ENCODE measurements at places on chromosomes 3 and 15.
A peak's percentile ranks its signal among the peaks of the same experiment; 100 is the strongest.

- DNase-seq = no peak
Measured at GRCh38 chr15:49232236-49232806, 62.3 kb downstream of the GALK2 start.

- no peak for DNase-seq
Measured at GRCh38 chr3:12522721-12523120, 22.6 kb downstream of the MKRN2OS start.

DNA sequence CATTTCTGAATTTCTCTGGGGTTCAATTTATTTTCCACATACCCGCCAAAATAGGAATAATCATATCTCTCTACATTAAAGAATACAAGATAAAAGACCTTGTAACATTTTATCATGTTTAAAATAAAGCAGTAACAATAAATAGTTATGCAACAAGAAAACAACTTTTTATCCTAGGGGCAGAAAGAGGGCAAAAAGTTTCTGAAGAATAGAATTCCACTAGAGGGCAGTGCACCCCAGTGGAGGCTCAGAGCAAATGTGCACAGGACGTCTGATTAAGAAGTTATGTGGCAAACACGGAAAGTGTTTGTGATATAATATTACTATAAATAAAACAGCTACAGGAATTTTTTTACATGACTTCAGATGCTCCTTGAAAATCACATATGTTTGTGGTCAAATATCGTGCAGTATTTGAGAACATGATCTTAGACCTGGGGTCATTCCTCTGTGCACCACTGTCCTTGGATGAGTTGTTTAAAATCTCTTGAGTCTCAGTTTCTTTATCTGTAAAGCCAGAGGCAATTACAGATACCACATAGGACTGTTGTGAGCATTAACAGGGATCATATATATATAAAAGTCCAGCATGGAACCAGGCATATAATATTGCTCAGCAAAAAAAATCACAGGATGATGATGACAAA lies 13.2 kb upstream of the PIK3R4 start:
- peak; percentile 43 for DNase-seq

GRCh38 chr3:30628901-30629590 lies 22.6 kb downstream of the TGFBR2 start:
- no peak for DNase-seq

DNA sequence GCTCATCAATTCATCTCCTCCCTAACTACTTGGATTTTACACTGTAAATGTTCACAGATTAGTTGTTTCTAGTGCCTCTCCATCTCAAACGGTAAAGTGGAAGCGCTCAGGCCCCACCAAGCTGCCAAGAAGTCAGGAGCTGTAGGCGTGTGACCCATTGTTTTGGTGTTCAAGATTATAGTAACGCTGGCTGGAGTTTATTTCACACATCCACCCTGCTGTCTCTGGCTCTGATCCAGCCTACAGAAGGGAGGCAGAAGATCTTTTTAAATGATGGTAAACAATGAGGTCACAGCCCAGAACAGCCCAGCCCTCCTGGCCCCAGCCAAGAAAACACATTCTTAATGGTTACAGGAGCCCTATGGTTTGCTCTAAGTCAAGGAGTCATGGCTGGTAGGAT lies 25.7 kb upstream of the GALNT15 start:
- no peak for DNase-seq

GRCh38 chr15:68431792-68432401 lies at the start of gene ITGA11:
ITGA11 (minus strand) TSS chr15:68432163; CDS start chr15:68432066, 97 bp downstream.
- DNase-seq = peak; percentile 6

DNA sequence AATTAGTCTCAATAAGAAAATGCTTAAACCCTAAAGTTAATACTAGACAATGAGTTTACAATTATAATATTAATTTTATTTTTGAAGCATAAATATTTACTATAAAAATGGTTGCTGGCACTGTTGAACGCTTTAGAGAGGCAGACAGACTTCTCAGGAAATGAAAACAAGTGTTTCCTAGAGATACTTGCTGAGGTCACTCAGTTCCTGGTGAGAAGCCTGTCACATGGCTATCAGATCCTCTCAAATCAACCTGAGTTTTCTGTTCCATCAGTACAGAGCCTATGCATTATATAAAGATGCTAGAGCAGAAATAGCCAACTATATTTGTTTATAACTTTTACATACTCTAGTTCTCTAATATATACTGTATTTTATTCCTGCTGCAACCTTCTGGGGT lies 109.2 kb downstream of the MYO5A start:
- DNase-seq = no peak

DNA sequence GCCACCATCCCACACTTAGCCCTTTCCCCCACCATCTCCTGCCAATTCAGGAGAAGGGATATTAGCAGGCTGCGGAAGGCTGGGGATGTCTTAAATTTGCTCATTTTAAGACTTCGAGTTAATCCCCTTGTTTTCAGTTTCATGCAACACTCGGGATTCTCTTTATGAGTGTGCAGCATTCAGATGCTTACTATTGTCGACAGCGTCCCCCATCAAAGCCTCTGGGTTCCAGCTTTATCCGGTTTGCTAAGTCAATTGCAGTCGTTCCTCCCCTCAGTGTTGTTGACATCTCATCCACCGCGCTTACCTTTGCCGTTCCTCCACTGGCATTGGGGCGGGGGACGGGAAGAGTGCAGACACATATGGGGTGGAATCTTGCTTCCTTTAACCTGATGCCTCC lies 220.2 kb downstream of the VPS13C start:
- no peak for DNase-seq

GRCh38 chr3:124091716-124092115 lies 99.8 kb upstream of the ROPN1 start:
- no peak for DNase-seq

DNA sequence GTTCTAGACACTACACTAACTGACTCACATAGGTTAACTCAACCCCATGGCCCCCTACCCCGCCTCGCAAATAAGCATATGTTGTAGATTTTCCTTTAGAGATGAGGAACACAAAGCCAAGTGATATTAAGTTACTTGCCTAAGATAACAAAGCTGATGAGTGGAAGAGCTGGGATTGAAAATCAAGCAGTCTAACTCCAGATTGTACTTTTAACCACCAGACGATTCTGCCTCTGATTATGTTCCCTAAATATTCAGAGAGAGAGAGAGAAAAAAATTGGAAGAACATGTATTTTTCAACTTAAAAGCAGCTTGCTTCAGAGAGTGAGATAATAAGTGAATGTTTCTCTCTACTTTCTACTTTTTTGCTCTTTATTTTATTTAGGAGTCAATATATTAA lies 66.9 kb upstream of the THBS1 start:
- no peak for DNase-seq

DNA sequence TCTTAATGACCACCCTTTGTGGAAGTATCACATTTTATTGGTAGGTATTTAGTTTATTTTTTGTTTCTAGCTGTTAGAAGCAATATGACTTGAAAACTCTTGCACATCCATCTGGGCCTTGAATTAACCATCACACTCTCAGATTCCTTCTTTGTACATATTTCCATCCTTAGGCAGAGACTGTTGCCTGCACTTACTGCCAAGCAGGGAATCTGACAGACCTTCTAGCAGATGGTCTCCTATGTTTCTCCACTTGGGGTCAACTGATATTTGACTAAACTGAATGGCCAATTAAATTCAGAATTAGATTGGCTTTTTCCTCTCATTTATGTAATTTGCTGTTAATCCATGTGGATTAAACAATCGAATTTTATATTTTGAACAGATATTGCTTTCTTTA lies 324.9 kb upstream of the TGFBR2 start:
- DNase-seq = no peak

GRCh38 chr3:183857863-183858262 lies 26.8 kb downstream of the PARL start:
- no peak for DNase-seq

DNA sequence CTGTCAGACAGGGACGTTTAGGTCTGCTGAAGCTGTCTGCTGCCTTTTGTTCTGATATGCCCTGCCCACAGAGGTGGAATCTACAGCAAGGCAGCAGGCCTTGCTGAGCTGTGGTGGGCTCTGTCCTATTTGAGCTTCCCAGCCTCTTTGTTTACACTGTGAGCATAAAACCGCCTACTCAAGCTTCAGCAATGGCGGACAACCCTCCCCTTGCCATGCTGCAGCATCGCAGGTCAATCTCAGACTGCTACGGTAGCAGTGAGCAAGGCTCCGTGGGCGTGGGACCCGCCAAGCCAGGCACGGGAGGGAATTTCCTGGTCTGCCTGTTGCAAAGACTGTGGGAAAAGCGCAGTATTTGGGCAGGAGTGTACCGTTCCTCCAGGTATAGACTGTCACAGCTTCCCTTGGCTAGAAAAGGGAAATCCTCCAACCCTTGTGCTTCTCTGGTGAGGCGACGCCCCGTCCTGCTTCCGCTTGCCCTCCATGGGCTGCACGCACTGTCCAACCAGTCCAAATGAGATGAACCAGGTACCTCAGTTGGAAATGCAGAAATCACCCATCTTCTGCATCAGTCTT lies 71.4 kb downstream of the SPSB4 start:
- DNase-seq = no peak

DNA sequence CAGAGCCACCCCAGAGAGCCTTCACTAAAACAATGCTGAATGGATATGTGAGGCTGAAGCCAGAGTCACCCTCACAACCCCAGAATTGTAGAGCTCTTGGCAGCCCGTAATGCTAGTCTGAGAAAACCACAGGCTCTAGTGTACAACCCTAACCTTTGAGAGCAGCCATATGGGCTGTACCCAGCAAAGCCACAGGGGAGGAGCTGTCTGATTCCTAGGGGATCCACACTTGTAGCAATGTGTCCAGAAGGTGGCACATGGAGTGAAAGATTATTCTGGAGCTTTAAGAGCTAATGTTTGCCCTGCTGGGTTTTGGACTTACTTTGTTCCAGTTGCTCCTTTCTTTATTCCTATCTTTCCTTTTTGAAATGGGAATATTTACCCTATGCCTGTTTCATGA lies 626.8 kb downstream of the GRM7 start:
- no peak for DNase-seq

DNA sequence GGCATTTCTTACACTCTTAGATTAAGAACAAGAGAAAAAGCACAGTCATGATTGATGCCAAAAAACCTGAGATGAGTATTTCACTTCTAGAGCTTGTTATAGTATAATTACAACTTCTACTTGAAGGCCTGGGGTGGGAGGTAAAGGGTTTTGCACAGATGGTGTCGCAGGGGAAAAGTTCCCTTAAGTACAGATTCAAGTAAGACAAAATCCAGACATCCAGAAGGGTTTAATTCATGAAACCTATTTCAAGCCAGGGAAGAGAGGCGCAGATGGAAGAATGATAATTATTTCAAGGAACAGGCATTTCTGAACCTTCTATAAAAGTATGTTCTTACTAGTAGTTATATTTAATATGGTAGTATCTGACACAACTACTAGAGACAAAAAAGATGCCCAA lies 70.6 kb downstream of the TM4SF4 start:
- DNase-seq = no peak

GRCh38 chr3:155983834-155984474 lies 113.5 kb downstream of the GMPS start:
- DNase-seq = no peak

DNA sequence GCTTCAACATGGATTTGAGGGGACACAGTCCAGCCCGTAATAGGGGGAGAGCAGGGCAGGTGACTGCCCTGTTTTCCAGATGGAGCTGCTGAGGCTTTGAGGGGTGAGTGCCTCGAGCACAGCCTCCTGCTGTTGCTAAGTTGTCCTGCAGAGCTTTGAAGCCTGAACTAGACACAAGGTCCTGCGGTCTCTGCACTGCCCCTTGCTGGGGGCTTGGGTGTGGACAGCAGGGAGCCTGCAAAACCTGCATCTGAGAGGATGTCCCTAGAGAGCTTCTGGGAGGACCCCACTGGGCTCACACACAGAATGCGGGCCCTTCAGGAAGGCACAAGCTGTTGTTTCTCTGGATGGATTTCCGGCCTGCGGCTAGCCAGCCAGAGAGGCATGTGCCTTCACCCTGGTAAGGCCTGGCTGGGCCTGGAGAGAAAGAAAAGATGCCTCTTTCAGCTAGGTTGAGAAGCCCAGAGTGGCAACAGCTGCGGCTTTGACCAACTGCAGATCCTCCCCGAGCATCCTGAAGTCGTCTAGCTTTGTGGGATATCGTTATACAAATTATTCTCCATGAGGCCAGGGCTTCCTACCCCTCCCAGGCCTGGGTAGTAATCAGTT lies 226.2 kb downstream of the SLCO3A1 start:
- DNase-seq = no peak

DNA sequence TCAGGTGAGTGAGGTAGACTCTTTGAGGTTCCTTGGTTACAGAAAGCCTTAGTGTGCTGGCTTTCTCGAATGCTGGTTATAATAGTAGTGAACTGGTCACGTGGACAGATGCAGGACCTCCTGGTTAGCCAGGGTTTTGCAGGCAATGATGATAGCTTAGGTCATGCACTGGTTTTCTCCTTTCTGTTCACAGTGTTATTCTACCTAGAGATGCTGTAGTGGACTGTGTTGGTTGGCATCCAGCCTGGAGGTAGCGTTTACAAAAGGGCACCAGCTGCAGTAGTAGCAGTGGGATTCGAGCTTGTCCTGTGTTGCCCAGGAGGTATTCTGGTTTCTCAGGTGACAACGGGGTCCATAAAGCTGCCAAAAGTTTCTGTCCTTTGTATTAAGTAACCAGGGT lies 27.0 kb downstream of the PCCB start:
- no peak for DNase-seq

DNA sequence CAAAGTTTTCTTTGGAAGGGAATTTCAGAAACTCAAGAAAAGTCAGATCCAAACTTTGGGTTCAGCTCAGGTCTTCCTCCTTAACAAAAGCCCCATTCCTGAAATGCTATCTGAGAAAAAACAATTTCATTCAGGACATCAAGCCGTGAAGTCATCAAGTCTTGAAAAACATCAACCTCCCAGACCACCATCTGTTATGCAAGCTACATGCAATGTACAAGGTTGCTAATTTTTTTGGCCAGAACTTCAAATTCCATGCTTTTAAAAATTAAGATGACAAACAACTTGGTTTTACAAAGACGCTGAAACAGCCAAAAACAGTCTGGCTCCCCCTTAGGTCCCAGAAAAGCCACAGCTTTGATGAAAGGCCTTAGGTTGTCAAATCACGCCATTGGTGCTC lies 53.9 kb upstream of the WNT5A start:
- no peak for DNase-seq

- DNase-seq = peak; percentile 37
Measured at GRCh38 chr15:67082007-67082536, 16.7 kb downstream of the SMAD3 start.

- no peak for DNase-seq
Measured at GRCh38 chr3:41477399-41478014, 278.2 kb downstream of the CTNNB1 start.

- DNase-seq = no peak
Measured at GRCh38 chr3:93961026-93961425, 12.7 kb downstream of the PROS1 start.

GRCh38 chr3:184039414-184039813 lies 7.9 kb downstream of the HTR3D start:
- DNase-seq = no peak
